ENCODE measurements at places on chromosomes 2 and 18. TPM values are rescaled to one million over a fixed set of nuclear protein-coding genes. Genes with fewer than 3 reads are reported as not detected.

- DNase-seq, result no peak
These were observed 163.8 kb upstream of the STK17B start for GRCh38 chr2:196335221-196335634.

Gene SULT1C4
- total RNA-seq, result 8.8 TPM

DNA sequence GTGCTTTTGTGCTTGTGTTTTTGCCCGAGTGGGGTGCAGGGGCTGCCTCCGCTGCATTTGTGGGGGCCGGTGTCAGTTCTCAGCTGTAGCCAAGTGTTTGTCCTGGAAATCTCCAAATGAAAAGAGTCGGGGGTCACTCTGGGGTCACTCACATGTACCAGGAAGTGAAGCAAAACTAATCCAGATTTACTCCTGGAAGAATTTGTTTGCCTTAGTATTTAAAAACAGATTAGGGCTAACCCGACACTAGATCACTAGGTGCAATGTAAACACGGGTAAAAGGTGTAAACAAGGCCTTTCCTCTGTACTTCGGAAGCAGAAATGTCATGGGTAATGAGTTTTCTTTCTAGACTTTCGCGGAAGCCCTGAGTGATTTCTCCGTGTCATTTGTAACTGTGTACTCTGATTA lies 50.3 kb downstream of the GBX2 start:
- DNase-seq, result no peak

Gene MRO
- not detected for total RNA-seq

GRCh38 chr2:86541334-86541733 lies 21.9 kb downstream of the CHMP3 start:
- no peak for DNase-seq

Gene CD207
- total RNA-seq, result 2.5 TPM

GRCh38 chr2:65866148-65866547 lies 433.7 kb upstream of the SPRED2 start:
- DNase-seq, result no peak
